Small intestine (tissue), 16 donors: ENCODE measurements at places on chromosomes 5 and 9. TPM values are rescaled to one million over a fixed set of nuclear protein-coding genes. Genes with fewer than 3 reads are reported as not detected.

Gene SUSD1
- 9.8 TPM for polyA plus RNA-seq

Gene MYO10
- 10.3 TPM for polyA plus RNA-seq

Gene PRELID2
- polyA plus RNA-seq: 40.9 TPM

Gene C1QTNF2
- polyA plus RNA-seq: 1.7 TPM

Gene SLC36A3
- polyA plus RNA-seq: not detected

Gene SREK1IP1
- 14.5 TPM for polyA plus RNA-seq
